Activated CD4-positive, alpha-beta memory T cell treated with anti-CD3 and anti-CD28 coated beads for 36 hours (primary cell): ENCODE measurements at places on chromosomes 3 and 15. TPM values are rescaled to one million over a fixed set of nuclear protein-coding genes. Genes with fewer than 3 reads are reported as not detected.

DNA sequence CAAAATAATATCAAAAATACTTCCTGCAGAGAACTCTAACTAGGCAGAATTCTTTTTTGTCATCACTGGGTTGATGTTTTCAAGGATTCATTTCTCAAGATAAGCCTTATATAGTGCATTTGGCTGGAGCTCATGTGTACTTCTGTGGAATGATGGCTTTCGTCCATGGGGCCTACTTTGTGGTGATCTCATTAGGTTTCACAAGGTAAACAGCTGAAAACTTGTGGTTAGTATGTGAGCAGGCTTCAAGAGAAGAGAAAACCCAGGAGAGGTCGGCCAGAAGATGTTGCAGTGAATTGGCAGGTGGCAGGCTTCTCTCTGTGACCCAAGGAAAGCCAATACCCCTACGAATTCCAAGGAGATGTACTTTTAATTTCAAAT is 121.4 kb upstream of the PHLDB2 start:
- H3K27ac ChIP-seq = no peak overlapping the region
- no peak overlapping the region for H3K4me3 ChIP-seq
- H3K27me3 ChIP-seq = no peaks in the 10 kb centered on the region
- H3K36me3 ChIP-seq = peaks cover 1% of the 10 kb centered on the region
- DNase-seq = no peak
- H3K4me1 ChIP-seq = peaks cover 16% of the 10 kb centered on the region

DNA sequence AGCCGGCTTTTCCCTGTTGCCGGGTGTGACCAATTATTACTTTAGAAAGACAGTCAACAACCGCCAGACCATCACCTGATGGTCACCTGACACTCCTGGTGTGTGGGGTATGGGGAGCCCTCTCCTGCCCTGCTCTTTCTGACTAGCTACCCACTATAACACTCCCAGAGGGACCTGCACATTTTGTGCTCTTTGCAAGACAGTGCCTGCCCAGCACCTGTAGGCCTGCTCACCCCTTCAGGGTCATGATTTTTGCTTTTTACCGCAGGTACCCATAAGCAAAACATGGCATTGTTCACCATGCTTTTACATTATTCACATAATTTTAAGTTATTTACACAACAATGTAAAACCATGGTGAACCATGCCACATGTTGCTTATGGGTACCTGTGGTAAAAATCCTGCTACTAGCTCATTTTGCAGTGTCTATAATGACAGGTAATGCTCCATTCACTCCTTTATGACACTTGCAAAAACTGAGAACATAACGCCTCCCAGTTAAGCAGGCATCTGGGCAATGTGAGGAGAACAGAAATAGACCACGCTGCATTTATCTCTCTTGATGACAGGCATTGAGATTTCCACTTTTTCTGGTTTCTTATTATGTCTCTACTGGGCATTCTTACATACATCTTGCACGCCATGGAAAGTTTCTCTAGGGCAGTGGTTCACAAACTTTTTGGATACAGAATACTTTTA is 9.9 kb downstream of the CCRL2 start:
- H3K4me1 ChIP-seq = no peaks in the 10 kb centered on the region
- H3K4me3 ChIP-seq = no peak overlapping the region
- no peaks in the 10 kb centered on the region for H3K27me3 ChIP-seq

- no peaks in the 10 kb centered on the region for H3K36me3 ChIP-seq
- H3K27me3 ChIP-seq = no peaks in the 10 kb centered on the region
- DNase-seq = no peak
- no peak overlapping the region for H3K4me3 ChIP-seq
- H3K4me1 ChIP-seq = no peaks in the 10 kb centered on the region
- no peak overlapping the region for H3K27ac ChIP-seq
Observed at GRCh38 chr3:176633511-176633910, 563.8 kb downstream of the TBL1XR1 start.

GRCh38 chr15:52103217-52104207 is 9.1 kb downstream of the BCL2L10 start:
- peaks cover 6% of the 10 kb centered on the region for H3K27me3 ChIP-seq
- H3K4me3 ChIP-seq = no peak overlapping the region
- peak; percentile 43 for DNase-seq
- H3K36me3 ChIP-seq = no peaks in the 10 kb centered on the region
- no peak overlapping the region for H3K27ac ChIP-seq
- H3K4me1 ChIP-seq = no peaks in the 10 kb centered on the region

Gene WWTR1
- 1.2 TPM for total RNA-seq
